Activated naive CD4-positive, alpha-beta T cell treated with Interleukin-2 at 50 U/mL for 16 hours (primary cell): ENCODE measurements at places on chromosomes 2 and 18.

DNA sequence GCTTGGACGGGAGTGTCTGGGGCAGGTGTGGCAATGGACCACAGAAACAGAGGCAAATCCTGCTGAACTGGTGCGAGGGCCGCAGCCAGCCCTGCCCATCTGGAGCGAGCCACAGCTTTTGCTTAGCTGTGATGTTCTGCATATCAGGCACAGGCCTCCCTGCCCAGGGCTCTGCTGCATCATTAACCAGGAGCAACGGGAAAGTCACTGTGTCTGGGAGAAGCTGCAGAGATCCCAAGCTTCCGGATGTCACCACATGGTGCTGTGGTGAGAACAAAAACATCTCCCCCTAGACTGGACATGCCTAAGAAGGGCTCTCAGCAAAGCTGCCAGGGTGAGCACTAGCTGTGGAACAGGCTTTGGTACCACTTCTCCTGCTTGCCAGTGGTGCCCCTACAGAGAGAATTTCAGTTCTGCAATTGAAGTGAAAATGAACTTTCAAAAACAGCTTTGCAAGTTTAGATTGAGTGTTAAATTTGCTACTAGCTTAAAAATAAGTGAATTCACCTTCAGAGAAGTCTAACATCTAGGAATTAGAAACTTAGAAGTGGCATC, 172.9 kb upstream of the MYT1L start:
- no peak for DNase-seq

DNA sequence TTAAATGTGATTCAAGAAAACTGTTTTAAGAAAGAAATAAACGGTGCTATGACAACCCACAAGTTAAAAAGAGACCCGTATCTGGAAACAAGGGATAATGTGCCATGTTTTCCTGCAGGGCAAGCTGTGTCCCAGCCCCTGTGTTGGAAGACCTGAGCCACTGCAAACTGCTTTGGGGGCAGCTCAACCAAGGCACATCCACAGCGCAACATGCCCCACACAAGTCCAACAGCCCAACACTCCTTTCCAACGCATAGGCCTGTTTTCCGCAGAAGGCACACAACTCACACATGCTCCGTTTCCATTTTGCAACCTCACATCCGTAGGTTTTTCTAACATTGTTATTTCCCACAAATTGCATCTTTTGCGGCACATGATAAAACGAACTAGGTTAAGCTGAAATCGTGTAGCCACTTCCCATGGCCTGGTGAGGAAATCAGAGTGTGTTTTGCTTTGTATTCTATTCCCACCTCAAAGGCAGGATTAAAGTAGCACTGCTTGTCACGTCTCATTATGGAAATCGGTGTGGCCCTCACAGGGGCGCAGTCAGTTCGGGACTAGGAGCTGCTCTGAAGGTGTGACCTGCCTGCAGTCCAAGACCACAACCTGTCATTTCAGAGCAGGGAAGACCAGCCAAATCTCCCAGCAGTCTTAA, 50.5 kb upstream of the ZNF516 start:
- no peak for DNase-seq

GRCh38 chr2:85792783-85793441, 39.1 kb downstream of the ATOH8 start:
- no peak for DNase-seq

- no peak for DNase-seq
These were observed 49.2 kb downstream of the CXCR4 start for GRCh38 chr2:136068581-136069227.

DNA sequence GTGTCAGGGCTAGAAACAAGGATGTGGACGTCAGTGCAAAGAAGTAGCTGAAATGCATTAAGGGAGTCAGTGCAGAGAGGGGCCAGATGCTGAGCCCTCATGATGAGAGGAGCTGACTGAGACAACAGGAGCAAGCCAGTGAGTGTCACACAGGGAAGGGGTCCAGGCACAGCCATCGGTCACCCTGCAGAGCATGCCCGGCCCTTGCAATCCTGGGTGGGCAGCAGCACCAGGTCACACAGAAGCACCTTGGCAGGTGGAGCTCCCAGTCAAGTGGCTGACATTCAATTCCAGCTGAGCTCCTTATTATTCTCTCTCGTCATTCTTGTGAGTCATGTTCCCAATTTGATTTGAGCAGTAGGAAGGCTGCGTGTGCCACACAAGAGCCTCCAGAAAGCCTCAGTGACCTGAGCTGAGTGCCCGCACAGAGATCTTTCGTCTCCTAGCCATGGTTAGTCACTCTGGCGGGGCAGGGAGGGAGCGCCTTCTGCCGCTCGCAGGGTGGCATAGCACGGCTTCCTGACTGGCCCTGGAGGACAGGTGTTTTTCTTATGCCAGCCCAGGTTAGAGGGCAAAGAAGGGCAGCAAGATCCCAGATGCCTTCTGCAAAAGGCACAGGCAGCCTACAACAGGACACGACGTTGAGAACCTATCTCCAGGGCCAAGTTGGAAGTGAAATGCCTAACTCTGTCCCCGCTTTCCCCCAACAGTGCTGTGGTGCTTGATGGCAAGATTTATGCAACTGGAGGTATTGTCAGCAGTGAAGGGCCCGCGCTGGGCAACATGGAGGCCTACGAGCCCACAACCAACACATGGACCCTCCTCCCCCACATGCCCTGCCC, 220.9 kb downstream of the ATAD2B start:
- DNase-seq: no peak

GRCh38 chr18:27964811-27965210, 212.1 kb downstream of the CDH2 start:
- no peak for DNase-seq

DNA sequence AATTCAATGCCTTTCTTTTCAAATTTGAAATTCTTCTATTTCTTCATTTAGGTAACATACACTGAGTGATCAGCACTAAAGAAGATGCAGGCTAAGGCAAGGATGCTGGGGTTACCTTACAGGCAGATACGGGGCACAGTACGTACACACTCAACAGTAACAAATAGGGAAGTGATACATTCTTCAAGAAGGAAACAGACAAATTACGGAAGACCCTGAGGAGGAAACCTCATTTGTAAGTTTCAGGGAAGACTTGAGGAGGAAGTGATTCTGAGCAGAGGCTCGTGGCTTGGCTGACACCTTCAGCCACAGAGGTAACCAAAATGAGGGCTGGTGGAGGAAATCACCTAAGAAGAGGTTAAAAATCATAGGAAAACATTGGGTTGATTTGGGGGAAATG, 1108.3 kb upstream of the KLHL29 start:
- DNase-seq: no peak
